Posterior cingulate gyrus (tissue), 11 donors: ENCODE measurements at places on chromosomes 5 and 9.
A peak's percentile ranks its signal among the peaks of the same experiment; 100 is the strongest.

- DNase-seq = no peak
Observed at GRCh38 chr5:181028032-181028819, 11.8 kb upstream of the BTNL9 start.

- no peak for DNase-seq
Observed at GRCh38 chr5:8949908-8950307, 596.0 kb downstream of the SEMA5A start.

DNA sequence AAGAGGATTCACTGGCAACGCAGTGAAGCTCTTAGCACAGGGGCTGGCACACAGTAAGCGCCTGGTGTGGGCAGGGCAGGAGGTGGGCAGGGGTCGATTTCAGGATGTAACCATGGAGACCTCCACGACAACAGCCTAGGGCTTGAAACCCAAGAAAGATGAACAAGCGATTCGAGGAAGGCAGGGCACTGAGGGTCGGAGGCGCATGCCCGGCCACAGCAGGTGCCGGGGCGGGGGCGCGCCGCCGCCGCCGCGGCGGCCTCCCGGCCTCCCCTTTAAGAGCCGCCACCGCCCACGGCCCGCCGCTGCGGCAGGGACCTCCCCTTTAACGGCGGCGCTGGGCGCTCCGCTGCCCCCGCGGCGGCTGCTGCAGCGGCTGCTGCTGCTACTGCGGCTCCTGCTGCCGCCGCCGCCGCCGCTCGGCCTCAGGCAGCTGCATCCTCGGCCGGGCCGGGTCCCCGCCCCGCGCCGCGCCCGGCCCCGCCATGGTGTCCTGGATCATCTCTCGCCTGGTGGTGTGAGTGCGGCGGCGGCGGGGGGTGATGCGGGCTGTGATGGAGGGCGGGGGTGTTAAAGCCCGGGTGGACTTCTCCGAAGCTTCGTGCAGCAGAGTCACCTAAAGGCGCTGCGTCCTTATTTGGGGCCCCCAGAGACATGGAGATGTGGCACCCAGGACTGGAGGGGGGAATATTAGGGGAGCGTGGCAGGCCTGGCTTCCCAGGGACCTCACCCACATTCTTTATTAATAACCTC, at the start of gene REEP2:
Gene REEP2 (plus strand): TSS at position 334 of the 753 bp plus-strand sequence. CDS start 152 bp downstream, at position 486.
- peak; percentile 63 for DNase-seq

- DNase-seq = peak; percentile 19
Observed at GRCh38 chr5:131264451-131265099, 722 bp downstream of the CDC42SE2 start.

DNA sequence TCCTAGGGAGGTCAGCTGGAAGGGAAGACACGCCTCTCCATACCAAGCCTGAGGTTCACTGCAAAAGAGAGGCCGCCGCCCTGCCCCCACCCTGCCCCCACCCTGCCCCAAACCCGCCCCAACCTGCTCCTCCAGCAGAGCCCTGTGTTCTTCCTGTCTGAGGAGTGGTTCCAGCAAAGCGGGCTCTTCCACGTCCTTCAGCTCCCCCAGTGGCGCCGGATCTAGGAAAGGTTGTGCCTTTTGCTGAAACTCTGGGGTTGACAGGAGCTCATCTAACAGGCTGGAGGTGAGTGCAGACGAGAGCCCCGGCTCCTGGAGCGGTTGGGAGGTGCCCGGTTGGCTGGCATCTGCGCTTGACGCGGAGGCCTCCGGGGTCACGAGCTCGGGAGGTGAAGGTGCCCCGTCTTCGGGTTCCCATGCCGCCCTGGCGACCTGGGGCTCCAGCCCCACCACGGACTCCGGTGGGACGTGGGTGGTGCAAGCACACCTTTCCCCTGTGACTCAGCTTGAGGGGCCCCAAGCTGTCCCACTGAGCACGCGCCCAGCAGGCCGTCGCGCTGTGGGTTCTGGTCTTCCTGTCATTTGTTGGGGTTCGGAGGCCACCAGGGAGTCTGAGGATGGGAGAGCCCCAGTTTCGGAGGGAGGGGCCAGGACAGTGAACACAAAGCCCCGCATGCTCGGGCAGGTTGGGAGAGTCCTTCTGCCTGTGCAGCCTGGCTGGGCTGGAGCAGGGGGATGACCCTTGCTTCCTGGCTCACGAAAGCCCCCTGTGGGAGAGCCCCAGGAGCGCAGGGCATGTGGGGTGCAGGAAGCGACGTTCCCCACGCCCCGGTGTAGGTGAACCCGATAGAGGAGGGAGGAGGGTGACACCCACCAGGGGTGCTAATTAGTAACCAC, 1467.1 kb downstream of the FOXD4L5 start:
- DNase-seq = peak; percentile 55

DNA sequence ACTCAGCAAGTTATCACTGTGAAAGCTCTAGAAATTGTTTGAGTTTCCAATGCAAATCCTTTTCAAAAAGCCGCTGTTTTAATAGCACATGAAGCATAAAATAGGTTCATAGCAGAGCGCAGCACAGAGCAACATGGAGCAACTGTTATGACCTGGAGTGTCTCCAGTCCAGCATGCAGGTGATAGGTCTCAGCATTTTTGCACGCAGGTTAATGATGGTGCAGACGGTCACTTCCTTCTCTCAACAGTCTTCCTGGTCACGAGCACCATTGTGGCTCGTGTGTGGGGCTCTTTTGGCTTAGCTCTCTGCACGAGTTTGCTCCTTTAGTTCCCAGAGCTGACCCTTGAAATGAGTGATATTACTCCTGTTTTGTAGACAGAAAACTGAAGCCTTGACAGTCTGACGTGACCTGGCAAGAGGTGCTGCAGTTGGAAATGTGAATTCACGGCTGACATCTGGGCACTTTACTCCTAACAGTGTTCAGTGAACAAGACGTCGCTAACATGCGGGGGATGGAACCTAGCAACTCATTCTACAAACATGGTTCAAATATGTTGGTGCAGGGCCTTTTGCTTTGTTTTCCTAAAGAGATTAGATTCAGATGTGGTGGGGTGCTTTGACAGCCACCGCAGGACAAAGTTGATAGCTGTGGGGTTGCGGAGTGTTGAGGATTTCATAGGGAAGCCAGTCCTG, 10.0 kb downstream of the TENT4A start:
- DNase-seq = no peak
